ENCODE measurements at places on chromosomes 1 and 21.

- DNase-seq: no peak
Measured at GRCh38 chr1:90443354-90443753, 273.7 kb downstream of the BARHL2 start.

- DNase-seq: no peak
Measured at GRCh38 chr1:44537538-44537937, 132.5 kb downstream of the RNF220 start.

DNA sequence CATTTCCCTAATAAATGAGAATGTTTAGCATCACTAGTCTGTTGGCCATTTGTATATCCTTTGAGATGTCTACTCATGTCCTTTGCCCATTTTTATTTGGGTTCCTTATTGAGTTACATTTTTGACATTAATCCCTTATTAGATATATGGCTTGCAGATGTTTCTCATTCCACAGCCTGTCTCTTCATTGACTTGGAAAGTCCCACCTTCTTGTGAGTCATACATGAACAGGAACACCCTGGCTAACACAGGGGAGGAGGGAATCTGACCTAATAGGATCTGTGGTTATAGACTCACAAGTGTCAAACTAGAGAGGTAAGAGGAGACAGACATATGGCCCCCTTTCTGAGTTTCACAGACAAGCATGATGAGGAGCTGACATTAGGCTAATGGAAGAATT lies 11.5 kb downstream of the ZP4 start:
- no peak for DNase-seq

GRCh38 chr1:202149566-202149965 lies 5.0 kb upstream of the ARL8A start:
- DNase-seq: no peak

- no peak for DNase-seq
Measured at GRCh38 chr1:147634645-147635044, 35.7 kb downstream of the ACP6 start.

DNA sequence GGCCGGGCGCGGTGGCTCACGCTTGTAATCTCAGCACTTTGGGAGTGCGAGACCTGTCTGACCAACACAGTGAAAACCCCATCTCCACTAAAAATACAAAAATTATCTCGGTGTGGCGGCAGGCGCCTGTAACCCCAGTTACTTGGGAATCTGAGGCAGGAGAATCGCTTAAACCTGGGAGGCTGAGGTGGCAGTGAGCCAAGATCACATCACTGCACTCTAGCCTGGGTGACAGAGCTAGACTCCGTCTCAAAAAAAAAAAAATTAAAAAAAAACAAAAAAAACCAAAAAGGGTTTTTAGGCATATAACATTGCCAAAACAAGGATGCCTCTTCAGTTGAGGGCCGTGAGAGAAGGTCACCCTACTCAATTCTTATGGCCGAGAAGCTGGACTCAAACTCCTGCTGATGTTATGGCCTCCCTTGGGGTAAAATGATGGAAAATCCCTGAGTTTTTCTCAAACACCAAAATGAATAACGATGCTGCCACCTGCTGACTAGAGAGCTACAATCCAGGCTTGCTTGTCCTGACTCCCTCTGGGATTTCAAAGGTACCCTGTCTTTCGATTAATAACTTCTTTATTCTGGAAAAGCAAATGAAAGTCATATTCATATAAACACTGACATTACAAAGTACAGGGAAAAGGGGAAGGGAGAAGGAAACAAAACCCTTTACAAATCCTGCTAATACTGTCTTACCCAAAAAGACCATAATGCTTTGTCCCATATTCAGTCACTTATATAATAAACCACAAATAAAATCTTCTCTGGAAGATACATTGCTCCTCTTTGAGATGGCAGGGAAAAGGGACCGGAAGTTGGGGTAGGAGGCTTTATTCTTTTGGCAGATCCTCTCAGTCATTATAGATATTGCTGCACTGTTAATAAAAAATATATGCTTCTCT lies 10.7 kb downstream of the RAB42 start:
- no peak for DNase-seq

DNA sequence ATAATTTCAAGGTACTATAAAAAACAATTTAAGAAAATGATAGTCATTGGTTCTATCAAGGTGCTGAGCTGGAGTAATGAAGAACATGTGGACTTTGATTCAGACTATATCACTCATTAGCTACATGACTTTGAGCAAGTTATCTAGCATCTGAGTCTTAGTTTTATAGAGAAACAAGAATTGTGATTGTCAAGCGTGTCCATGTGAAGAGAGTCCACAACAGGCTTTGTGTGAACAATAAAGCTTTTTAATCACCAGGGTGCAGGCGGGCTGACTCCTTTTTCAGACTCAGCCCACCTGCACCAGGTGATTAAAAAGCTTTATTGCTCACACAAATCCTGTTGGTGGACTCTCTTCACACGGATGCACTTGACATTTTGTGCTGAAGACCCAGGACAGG lies 26.6 kb upstream of the DMRTB1 start:
- DNase-seq: no peak

DNA sequence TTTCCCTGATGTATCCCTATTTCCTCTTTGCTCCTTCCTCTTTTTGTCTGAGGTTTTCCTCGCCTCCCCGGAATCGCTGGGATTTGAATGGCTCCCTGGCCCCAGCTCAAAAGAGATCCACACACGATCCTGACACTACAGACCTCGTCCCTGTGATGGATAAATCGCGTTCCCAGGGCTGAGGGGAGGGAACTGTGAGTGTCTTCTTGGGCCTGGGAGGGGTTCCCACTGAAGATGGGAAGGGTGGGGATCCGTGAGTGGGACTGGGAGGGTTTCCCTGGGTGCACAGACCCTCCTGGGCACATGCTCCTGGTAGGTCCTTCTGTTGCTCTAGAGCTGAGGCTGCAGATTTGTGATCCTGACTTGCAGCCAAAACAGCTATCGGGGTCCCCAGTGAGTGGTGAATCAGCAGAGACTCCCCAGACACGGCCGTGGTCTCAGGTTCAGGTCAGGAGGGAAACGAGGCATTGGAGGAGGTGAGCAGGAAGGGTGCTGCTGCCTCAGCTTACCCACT lies 591.0 kb downstream of the PTPRU start:
- DNase-seq: no peak

- no peak for DNase-seq
Measured at GRCh38 chr1:28162151-28162550, 14.3 kb downstream of the PTAFR start.

- DNase-seq: no peak
Measured at GRCh38 chr1:147579532-147579931, 38.2 kb downstream of the BCL9 start.

DNA sequence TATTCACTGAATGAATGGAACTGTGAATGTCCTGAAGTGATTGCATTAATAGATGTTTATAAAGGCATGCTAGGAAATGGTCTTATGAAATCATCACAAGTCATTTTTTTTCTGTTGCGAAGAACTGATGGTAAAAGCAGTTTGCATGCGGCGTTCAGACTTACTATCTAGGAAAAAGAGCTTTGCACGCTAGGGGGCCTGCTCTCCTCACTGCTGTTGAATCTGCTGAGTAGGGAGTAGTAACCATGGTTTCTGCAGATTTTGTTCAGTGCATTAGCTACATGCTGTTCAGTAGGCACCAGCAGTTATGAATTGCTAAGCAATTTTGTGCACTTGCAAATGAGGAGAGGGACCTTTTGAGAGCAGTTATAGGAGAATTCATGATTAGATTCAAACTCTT lies 57.9 kb downstream of the CENPF start:
- peak; percentile 80 for DNase-seq

DNA sequence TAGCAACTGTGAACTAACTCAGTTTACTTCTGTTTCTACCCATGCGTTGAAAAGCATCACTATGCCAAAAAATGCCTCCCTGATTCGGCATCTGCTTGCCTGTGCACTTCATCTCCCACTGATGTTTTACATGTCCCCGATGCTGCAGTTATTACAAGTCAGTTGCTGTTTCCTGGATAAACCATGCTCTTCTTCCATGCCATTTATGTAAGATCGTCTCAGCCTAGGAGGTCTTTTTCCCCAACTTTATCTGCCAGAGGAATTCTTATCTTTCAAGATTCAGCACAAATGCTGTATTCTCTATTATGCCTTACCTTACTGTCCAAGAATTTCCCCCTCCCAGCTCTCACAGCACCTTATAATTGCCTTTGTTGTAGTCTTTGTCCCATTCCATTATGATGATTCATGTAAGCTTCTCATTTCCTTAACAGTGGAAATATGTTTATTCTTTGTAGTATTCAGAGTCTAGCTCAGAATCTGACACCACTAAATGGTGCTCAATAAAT lies 30.0 kb downstream of the PRKACB start:
- DNase-seq: no peak

GRCh38 chr21:17128132-17128531 lies 384.7 kb upstream of the CXADR start:
- DNase-seq: no peak

DNA sequence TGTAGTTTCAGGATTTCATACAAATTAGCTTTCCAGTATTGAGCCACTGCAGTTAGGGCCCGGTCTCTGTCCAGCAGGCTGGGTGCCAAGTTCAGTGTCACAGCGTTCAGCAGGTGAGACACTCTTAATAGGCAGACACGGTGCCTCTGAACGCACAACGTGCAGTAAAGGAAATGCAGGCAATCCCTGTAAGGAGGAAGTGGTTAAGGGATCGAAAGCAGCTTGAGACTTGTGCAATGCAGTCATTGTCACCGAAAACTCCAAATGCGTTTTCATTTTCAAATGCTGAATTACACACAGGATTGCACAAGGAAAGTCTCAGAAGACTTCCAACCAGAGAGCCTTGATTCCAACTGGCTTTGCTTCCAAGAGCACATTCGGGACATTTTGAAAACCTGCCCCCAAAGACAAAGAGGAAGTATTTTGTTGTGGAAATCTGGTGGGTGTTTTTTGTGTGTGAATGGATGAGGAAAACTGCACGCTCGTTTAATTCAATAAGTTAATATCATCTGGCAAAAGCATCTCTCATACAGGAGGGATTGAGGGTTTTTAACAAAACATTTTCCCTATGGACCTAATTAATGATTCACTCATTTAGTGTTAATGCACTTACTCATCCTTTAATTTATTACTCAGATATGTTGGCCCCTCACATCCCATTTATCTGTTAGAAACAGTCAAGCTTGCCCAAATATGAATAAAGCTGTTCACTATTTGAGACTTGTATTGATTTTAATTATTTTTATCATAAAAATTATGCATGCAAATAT lies 61.6 kb downstream of the PTGS2 start:
- peak; percentile 1 for DNase-seq

DNA sequence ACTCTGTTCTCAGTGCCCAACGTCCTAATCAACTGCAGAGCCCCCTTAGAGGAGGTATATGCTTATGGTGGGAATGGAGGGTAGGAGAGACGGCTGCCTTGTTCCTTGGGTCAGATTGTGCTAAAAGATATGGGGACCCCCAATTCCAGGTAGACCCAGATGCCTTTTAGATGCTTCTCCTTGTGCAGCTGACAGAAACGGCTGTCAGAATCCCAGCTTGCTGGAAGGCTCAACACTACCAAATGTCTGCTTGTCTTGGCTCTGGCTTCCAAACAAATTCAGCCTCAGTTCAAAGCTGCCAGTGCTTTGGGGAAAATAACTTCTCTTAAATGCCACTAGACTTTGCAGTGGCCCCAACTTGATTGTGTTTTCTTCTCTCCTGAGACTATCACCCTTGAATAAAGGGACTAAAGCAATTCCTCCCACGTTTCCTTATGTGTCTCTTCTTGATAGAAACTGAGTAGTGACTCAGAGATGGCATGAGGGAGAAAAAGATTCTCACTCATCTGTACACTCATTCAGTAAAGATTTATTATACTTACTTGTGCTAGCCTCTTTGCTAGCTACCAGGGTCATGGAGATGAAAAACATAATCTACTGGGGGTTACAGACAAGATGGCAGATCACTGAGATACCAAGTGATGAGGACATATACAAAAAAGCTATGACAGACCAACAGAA lies 3.4 kb upstream of the RNF19B start:
- no peak for DNase-seq

DNA sequence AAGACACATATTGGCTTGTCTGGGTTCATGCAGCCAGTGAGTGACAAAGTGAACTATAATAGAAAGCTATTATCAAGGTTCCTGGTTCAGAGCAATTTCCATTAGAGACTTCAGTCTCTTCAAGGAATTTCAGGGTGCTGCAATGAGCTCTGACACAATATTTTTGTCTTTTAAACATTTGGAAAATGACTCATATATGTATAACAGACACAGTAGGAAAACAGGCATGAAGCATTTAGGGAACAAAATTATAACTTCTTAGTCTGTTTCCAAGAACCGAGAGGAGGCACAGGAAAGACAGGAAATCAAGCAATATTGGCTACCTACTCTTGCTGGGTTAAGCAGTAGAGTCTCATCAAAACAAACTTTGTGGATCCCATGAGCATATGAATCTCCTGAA lies 170.4 kb downstream of the PTPRC start:
- no peak for DNase-seq

- no peak for DNase-seq
Measured at GRCh38 chr1:198629610-198630009, 9.2 kb upstream of the PTPRC start.

DNA sequence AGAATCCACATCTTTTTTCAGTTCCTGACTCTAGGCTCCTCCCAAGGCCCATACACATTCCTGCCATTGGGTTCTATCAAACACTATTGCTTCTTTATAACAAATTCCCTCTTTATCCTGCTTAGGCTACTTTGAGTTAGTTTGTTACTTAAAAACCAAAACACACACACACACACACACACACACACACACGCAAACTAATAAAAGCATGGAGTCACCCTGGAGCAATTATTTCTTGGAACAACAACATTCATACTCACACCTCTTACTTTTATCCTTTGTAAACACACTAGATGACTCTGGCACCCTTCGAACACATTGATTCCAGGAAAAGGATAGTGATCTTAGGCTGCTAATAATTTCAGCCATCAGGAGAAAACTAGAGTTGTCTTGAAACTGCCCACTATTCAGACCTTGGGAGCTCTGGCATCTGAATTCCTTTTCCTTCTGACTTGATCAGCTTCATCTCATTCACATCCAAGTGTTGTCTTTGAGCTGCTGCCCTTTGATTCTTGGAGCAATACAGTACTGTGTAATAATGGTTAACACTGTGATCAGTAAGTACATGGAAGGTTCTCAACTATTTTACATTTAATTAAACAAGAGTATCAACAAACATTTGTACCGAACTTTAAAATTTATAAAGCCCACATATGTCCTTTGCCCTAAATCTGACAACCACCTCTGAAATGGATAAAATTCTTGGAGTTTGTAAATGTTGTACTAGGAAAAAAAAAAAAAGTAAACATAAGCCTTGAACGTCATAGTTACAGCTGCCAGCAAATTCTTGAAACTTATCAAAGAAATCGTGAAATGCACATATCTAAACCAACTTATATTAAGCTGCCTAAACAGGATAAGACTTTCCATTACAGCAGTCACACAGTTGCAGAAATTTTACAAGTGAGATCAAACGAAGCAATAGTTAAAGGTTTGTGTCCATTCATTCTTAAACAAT lies 2.8 kb upstream of the SEC22B start:
- no peak for DNase-seq

Data from spinal cord (tissue), 10 donors.